ENCODE measurements at places on chromosomes 16 and 17.

GRCh38 chr16:81500833-81501521 lies 56.4 kb downstream of the CMIP start:
- peaks cover 5% of the 10 kb centered on the region for H3K4me1 ChIP-seq
- DNase-seq: no peak
- H3K27me3 ChIP-seq: no peaks in the 10 kb centered on the region
- no peak overlapping the region for H3K4me3 ChIP-seq

GRCh38 chr16:55009581-55009980 lies 78.9 kb downstream of the IRX5 start:
- H3K4me3 ChIP-seq: no peak overlapping the region
- H3K36me3 ChIP-seq: no peaks in the 10 kb centered on the region
- no peaks in the 10 kb centered on the region for H3K27me3 ChIP-seq

DNA sequence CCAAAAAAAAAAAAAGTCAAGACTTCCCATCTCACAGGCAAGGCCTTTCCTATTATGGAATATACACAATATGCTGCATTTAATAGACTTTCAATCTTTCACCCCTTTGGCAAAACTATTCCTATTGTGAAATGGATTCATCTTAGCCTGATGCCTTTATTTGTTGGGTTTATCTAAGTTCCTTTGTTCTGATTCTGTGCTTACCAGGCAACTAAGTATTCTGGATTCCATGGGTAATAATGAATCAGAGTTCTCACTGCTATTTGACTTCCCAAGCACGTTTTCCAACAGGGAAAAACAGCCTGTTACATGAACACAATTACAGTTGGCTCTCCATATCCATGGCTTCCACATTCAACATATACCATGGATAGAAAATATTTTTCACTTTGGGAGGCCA lies 135.5 kb downstream of the MYO1D start:
- H3K4me3 ChIP-seq: no peak overlapping the region
- no peak overlapping the region for H3K27ac ChIP-seq
- DNase-seq: no peak

- peak within 1 kb of the TSS; percentile 55 for H3K4me3 ChIP-seq
- H3K27me3 ChIP-seq: peaks cover 16% of the 10 kb centered on the region
- peaks cover 22% of the 10 kb centered on the region for H3K4me1 ChIP-seq
- H3K27ac ChIP-seq: no peak within 1 kb of the TSS
Measured at GRCh38 chr17:82333279-82334171, at the start of gene SECTM1. Gene SECTM1 (minus strand): TSS chr17:82333766. CDS start chr17:82327240, 6,526 bp downstream.

DNA sequence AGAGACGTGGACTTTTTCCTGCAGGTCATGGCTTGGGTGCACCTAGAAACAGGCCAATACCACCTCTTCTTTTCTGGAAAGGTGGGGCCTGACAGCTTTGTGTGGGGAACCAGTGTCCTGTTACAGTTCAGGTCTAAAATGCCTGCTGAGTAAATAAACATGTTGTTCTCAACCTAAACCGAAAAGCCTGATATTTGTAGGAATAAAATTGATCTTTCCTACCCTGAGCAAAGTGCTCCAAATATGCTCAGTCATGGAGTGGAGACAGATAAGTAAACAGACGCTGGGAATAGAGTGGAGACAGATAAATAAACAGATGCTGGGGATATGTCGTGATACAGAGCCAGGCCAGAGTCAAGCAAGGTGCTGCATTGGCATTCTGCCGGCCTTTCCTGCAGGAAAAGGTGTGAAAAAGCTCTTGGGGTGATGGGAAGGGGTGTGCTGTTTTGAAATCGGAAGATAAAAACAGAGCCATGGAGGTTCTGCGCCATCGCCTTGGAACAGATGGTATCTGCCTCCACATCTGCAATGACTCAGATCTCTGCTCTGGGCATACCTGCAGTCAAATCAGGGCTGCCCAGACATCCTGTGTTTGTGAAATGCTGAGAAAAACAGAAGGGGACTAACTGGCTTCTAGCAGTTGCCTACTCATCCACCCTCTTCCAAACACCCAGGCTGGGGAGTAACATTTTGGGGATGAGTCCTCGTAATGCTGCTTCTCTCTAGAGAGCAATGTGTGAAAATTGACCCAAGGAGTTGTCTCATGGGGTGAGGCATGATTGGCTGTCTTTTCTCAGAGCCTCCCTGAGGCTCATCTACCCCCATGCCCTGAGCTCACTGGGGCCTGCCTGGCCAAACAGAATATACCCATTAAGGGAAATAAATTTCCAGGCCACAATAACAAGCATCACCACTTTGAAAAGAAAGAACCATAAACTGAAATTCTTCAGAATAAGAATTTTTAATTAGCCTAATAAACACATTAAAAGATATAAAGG lies 16.8 kb upstream of the TRPV2 start:
- no peaks in the 10 kb centered on the region for H3K4me1 ChIP-seq
- no peak overlapping the region for H3K27ac ChIP-seq
- H3K27me3 ChIP-seq: no peaks in the 10 kb centered on the region
- no peaks in the 10 kb centered on the region for H3K36me3 ChIP-seq
- H3K4me3 ChIP-seq: no peak overlapping the region

GRCh38 chr17:48016112-48016511 lies 21.5 kb downstream of the COPZ2 start:
- peaks cover 38% of the 10 kb centered on the region for H3K4me1 ChIP-seq
- no peaks in the 10 kb centered on the region for H3K27me3 ChIP-seq
- H3K36me3 ChIP-seq: no peaks in the 10 kb centered on the region
- no peak overlapping the region for H3K4me3 ChIP-seq

DNA sequence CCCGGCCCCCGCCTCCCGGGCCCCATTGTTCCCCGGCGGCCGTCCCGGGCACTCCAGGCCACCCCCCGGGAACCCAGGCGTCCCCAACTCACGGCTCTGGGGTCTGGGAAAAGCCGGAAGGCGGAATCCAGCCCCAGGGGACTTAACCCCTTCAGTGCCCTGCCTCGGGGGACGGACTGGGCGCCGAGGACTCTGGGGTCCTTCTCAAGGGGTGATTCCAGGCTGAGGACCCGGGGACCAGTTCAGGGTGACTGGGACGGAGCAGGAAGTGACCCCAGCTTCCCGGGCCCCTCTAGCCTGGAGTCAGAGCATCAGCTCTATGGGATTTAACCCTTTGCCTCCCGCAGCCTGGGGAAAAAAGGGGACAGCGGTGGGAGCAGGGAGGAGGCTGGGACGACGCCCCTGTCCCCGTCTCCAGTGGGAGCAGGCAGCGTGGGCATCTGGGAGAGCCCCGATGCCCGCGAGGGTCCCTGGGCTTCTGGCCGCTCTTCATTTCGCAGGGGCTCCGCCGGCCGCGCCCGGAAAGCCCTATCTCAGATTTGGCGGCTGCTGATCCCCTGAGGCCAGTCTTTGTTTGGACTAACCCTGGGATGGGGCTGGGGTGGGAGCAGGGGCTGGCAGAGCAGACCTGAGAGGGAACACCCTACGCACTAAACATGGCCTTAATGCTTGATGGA lies at the start of gene ZNF629:
Gene ZNF629, minus strand, starts transcription at position 270 of the 677 bp plus-strand sequence. CDS start 2,723 bp downstream, outside the sequence.
- H3K4me1 ChIP-seq: peaks cover 9% of the 10 kb centered on the region
- DNase-seq: peak; percentile 87
- H3K27ac ChIP-seq: peak within 1 kb of the TSS; percentile 80
- H3K36me3 ChIP-seq: peaks cover 35% of the 10 kb centered on the region
- H3K27me3 ChIP-seq: no peaks in the 10 kb centered on the region

DNA sequence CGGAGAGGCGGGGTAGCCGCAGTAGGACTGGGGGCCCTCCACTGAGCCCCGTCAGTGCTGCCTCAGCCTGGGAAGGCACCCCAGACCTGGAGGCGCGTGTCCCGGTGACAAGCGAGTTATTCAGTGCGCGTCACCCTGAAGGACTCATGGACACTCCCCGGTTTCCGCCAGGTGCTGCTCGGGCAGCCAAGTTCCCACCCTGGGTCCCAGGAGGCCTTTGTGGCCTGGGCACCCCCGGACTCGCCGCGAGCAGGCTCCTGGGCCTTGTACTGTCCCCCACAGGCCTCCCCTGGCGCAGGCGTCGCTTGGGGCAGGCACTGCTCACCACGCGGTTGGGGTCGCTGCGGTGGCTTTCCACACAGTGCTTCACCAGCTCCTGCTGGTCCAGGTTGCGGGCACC lies 7.6 kb downstream of the RNF166 start:
- peaks cover 46% of the 10 kb centered on the region for H3K36me3 ChIP-seq
- no peak overlapping the region for H3K4me3 ChIP-seq
- no peaks in the 10 kb centered on the region for H3K4me1 ChIP-seq
- H3K27ac ChIP-seq: no peak overlapping the region
- peaks cover 4% of the 10 kb centered on the region for H3K27me3 ChIP-seq

- no peaks in the 10 kb centered on the region for H3K36me3 ChIP-seq
- peaks cover 6% of the 10 kb centered on the region for H3K27me3 ChIP-seq
- H3K4me1 ChIP-seq: no peaks in the 10 kb centered on the region
- no peak for DNase-seq
Measured at GRCh38 chr17:17435323-17435722, 41.5 kb upstream of the MED9 start.

DNA sequence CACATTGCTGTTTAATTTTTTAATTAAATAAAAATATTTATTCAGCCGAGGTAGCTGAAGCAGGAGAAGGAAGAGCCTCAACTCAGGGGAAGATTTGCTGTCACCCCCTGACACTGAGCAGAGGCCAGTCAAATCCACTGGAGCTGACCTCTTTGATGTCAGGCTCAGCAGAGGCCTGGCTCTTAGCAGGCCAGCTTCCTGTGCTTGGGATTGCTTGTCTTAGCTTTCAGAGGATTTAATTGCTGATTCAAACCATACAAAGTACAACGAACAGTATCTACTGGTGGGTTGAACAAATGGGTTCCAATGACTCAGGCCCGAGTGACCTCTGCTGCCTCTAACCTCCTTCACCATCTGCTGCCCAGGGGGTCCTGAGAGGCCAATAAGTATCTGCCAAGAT lies 417.0 kb upstream of the HSBP1 start:
- no peaks in the 10 kb centered on the region for H3K4me1 ChIP-seq
- no peak overlapping the region for H3K27ac ChIP-seq
- no peaks in the 10 kb centered on the region for H3K36me3 ChIP-seq
- no peak for DNase-seq
- H3K27me3 ChIP-seq: no peaks in the 10 kb centered on the region

DNA sequence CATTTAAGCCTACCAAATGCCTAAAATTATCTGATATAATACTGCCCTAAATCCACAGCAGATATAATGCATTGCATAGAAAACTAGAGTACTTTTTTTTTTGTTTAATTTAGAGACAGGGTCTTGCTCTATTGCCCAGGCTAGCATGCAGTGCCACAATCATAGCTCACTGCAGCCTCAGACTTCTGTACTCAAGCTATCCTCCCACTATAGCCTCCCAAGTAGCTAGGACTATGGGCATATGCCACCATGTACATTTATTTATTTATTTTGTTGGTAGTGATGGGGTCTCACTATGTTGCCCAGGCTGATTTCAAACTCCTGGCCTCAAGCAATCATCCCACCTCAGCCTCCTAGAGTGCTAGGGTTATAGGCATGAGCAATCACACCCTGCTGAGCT lies 20.0 kb downstream of the BRCA1 start:
- H3K27ac ChIP-seq: no peak overlapping the region
- H3K4me1 ChIP-seq: no peaks in the 10 kb centered on the region
- no peaks in the 10 kb centered on the region for H3K27me3 ChIP-seq
- DNase-seq: no peak
- peaks cover 16% of the 10 kb centered on the region for H3K36me3 ChIP-seq

- H3K4me3 ChIP-seq: no peak overlapping the region
- no peaks in the 10 kb centered on the region for H3K4me1 ChIP-seq
- no peaks in the 10 kb centered on the region for H3K36me3 ChIP-seq
- peak; percentile 27 for DNase-seq
- H3K27ac ChIP-seq: no peak overlapping the region
- no peaks in the 10 kb centered on the region for H3K27me3 ChIP-seq
Measured at GRCh38 chr17:34146440-34147043, 108.5 kb upstream of the CCL2 start.

DNA sequence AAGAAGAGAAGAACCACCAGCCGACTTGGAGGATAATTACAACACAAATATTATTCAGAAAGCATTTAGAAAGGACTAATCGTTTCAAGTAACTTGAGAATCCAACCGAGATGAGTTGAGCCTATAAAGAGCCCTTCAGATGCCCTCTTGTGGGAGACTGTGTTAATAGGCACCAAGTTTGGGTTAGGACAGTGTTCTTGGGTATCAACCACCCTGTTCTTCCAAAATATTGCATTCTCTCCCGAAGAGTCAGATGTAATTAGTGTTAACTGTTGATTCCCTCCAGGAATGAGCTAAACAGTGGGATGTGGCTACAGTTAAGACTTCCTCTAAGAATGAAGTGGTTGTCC lies 87.8 kb upstream of the NOL11 start:
- no peak overlapping the region for H3K4me3 ChIP-seq
- DNase-seq: no peak
- H3K27ac ChIP-seq: no peak overlapping the region

DNA sequence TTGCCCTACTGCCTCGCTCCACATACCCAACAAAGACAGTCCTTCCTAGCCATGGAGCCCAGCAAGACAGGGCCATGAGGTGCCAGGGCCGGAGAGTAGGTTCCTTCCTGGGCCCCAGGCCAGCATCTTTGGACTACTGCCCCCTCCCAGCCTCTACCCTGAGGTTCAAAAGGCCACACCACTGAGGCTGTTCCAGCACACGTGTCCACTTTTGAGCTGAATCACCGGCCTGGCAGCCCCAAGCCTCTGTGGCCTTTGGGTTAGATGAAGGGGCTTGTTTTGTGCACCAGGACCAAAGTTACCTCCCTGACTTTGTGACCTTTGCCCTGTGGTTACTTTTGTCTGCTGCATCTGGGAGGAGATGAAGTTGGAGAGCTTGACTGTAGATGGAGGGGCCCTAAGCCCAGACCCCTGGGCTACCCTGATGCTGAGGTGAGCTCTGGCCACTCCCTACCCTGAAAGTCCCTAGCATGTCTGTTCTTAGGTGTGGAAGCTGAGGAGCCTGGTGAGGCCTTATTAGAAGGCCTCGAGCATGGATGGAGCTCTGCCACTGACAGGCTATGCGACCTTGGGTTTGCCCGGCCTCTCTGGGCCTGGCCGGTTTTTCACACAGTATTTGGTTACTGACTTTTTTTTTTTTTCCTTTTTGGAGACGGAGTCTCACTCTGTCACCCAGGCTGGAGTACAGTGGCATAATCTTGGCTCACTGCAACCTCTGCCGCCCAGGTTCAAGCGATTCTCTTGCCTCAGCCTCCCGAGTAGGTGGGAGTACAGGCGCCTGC lies 12.0 kb downstream of the SEZ6 start:
- H3K27me3 ChIP-seq: no peaks in the 10 kb centered on the region
- H3K36me3 ChIP-seq: no peaks in the 10 kb centered on the region
- no peak for DNase-seq
- H3K4me3 ChIP-seq: no peak overlapping the region

- no peaks in the 10 kb centered on the region for H3K27me3 ChIP-seq
- DNase-seq: no peak
- H3K27ac ChIP-seq: no peak overlapping the region
- H3K4me1 ChIP-seq: no peaks in the 10 kb centered on the region
Measured at GRCh38 chr16:29007730-29008593, 23.1 kb downstream of the LAT start.

DNA sequence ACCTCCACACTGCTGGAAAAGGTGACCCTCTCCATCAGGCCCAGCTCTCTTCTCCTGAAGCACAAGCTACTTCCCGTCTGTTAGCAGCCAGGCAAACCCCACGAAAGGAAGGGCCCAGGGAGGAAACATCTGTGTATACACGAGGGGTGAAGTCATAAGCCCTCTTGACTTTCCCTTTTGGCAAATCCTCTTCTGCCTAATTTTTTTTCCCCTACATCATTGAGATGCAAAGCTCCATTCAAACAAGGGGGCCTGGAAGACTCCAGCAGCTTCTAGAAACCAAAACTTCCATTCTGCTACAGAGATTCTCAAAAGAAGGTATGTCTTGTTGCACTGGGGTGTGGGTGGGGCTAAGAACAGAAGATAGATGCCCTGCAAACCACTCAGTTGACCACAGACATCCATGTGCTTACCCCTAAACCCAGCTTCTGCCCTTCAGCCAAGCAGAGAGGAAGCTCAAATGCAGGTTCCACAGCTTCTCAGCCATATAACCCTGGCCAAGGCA lies 145.6 kb upstream of the RCVRN start:
- H3K4me1 ChIP-seq: peaks cover 2% of the 10 kb centered on the region
- H3K27me3 ChIP-seq: no peaks in the 10 kb centered on the region
- H3K36me3 ChIP-seq: no peaks in the 10 kb centered on the region
- no peak overlapping the region for H3K4me3 ChIP-seq
- no peak overlapping the region for H3K27ac ChIP-seq
- DNase-seq: no peak

All from neuronal stem cell (in vitro differentiated cells).